ENCODE measurements at places on chromosomes 11 and 22.

DNA sequence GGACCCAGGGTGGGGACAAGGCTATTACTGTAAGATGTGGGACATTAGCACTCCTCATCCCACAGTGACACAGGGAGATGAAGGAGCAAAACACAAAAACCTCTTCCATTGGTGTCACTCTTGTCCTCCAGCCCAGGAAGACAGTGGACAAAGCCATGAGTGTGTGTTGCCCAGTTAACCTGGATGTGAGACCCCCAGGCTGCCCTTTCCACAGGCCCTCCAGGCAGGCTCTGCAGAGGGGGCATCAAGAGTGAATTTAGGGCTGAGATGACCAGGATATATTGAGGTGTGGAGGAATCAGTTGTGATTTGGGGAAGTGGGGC, 111.3 kb downstream of the GGTLC2 start:
- no peak for DNase-seq

DNA sequence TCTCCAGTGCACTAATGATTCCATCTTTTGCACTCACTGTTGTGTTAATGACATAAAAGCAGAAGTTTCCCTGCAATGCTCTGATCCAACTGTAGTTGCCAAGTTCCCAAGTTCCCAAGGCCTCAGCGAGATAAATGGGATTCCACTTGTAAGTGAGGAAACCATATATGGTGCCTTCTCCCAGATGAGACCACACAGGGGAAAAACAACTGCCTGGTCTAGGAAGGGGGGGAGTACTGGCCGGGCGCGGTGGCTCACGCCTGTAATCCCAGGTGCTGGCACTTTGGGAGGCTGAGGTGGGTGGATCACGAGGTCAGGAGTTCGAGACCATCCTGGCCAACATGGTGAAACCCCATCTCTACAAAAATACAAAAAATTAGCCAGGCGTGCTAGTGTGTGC, 23.3 kb upstream of the RELA start:
- no peak for DNase-seq

DNA sequence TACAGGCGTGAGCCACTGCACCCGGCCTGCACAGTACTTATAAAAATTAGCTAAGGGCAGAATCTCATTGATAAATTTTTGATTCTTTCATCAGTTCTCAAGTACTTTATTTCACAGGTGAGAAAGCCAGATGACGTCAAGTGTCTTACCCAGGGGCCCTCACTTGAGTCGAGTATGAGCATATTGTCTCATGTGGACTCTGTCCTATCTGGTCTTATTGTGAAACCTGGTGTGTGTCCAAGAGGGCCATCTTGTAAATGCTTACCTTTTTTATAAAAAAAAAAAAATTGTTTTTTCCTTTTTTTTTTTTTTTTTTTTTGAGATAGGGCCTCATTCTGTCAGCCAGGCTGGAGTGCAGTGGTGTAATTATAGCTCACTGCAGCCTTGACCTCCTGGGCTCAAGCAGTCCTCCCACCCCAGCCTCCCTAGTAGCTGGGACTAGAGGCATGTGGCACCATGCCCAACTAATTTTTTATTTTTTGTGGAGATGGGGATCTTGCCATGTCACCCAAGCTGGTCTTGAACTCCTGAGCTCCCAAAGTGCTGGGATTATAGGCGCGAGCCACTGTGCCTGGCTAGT, 6.0 kb downstream of the ACO2 start:
- DNase-seq, result no peak

DNA sequence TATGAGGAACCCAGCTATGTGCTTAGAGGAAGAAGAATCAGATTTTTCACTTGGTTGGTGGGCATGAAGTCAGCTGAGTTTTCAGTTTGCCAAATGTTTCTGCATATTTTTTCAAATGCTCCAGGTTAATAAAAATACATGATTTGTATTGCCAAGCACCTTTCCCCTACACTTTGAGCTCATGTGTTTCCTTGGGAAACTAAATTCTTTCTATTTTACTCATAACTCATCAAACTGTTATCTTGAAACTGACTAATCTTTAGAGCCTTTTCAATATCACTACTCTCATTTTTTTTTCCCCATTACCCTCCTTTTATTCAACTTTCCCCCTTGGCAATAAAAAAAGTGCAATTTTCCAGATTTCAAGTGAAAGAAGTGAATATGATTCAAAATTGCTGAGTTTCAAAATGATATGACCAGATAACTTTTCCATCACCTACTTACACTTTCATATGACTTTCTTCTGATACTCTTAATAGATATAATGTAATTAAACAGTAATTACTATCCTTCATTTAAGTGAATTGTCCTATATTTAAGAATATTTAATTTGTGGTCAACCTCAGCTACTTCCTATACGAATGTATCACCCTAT, 91.9 kb upstream of the SOX6 start:
- DNase-seq, result no peak

- DNase-seq, result no peak
Measured at GRCh38 chr22:45328822-45329529, 19.2 kb downstream of the FAM118A start.

GRCh38 chr11:45847911-45848316, 639 bp downstream of the CRY2 start:
- no peak for DNase-seq

- no peak for DNase-seq
Measured at GRCh38 chr11:76172583-76172982, 33.7 kb downstream of the WNT11 start.

- DNase-seq, result no peak
Measured at GRCh38 chr11:104096900-104097299, 60.5 kb downstream of the DDI1 start.

GRCh38 chr22:26660961-26661578, 3.7 kb downstream of the MIAT start:
- no peak for DNase-seq

GRCh38 chr11:36693139-36693843, 95.3 kb upstream of the RAG2 start:
- DNase-seq, result no peak

GRCh38 chr11:71477641-71478527, 24.9 kb downstream of the NADSYN1 start:
- no peak for DNase-seq

GRCh38 chr11:79570104-79570503, 129.3 kb upstream of the TENM4 start:
- no peak for DNase-seq

- DNase-seq, result no peak
Measured at GRCh38 chr11:31720671-31721365, 90.3 kb downstream of the PAX6 start.

DNA sequence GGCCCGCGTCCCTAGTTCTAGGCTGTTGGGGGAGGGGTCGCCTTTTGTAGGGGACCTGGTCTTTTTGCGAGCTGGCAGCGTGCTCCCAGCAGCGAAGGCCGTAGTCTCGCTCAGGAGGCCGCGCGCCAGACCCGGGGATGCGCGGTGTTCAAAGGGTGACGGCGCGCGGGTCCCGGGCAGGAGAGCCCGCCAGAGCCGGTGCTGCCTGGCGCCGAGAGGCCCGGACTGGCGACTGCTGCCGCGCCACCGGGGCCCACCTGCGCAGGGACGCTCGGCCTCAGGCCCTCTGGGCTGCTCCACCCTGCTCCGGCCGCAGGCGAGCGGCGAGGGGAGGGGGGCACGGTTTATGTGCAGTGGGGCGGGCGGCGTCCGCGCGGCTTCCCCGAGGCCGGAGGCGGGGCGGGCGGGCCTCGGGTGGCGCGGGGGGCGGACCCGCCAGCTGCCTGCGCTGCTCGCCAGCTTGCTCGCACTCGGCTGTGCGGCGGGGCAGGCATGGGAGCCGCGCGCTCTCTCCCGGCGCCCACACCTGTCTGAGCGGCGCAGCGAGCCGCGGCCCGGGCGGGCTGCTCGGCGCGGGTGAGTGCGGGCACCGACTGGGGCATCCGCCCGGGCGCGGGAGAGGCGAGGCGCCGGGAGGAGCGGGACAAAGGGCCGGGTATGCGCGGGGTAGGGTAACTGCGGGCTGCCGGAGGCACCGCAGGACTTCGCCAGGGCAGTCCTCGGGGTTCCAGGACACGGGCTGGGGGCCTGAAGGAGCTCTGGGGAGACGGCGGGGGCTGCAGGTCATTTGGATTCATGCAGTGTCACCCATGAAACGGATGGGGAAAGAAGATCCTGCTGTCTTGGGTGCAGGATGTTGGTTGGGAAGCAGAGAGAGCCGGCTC, at the start of gene PRSS23:
Gene PRSS23, plus strand, starts transcription at position 467 of the 884 bp plus-strand sequence. CDS start 7,102 bp downstream, outside the sequence.
- DNase-seq, result no peak

DNA sequence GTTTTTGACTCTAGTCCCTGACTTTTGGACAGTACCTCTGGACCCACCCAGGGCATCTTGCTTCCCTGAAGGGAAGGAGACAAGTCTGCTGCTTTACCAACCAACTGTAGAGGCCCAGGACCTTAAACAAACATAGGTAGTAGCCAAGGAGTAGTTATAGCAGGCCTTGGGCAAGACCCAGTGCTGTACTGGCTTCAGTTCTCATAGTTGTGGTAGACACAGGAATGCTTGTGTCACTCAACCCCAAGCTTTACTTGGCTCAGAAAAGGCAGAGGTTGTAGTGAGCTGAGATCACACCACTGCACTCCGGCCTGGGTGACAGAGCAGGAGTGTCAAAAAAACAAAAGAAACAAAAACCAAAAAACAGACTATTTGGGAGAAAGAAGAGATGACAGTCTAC, 21.3 kb upstream of the OR52M1 start:
- DNase-seq, result no peak

- DNase-seq, result no peak
Measured at GRCh38 chr11:44709966-44710365, 16.8 kb upstream of the TSPAN18 start.

GRCh38 chr22:42116848-42117424, 13.7 kb downstream of the CYP2D6 start:
- no peak for DNase-seq
